Prostate gland (tissue), 2 donors: ENCODE measurements at places on chromosomes 4 and X.
A peak's percentile ranks its signal among the peaks of the same experiment; 100 is the strongest.

DNA sequence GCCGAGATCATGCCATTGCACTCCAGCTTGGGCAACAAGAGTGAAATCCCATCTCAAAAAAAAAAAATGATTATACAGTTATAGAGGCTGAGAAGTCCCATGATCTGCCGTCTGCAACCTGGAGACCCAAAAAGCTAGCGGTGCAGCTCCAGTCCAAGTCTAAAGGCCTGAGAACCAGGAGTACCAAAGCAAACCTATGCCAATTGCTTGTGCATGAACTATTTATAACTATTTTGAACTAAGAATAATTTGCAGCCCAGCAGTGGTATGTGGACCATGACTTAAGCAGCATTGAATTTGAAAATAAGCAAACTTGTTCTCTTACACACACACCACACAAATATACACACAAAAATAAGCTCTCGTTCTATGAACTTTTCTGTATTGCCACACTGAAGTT lies 51.8 kb downstream of the TASL start:
- DNase-seq: no peak

DNA sequence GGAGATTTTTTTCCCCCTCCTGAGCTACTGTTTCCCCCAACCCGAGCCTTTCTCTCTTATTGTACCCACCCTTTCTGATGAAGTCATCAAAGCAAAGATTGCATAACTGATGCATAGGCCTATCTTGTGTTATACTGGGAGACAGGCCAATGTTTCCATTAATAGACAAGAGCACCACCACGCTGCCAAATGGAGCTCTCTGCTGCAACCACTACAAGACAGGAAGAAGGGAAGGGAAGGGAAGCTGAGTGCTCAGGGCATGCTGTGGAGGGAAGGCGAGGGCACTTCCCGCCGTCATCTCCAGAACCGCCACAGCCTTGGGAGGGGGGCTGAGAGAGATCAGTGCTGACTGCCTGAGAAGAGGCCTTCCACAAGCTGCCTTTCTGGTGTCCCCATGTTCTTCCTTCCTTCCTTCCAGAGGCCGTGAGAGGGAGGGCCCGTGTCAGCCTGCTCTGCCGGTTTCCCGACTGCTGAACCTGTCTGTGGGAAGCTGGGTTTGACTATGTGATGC lies 75.0 kb downstream of the MGST2 start:
- DNase-seq: peak; percentile 87

GRCh38 chrX:107301253-107301652 lies 94.8 kb downstream of the DNAAF6 start:
- DNase-seq: no peak

DNA sequence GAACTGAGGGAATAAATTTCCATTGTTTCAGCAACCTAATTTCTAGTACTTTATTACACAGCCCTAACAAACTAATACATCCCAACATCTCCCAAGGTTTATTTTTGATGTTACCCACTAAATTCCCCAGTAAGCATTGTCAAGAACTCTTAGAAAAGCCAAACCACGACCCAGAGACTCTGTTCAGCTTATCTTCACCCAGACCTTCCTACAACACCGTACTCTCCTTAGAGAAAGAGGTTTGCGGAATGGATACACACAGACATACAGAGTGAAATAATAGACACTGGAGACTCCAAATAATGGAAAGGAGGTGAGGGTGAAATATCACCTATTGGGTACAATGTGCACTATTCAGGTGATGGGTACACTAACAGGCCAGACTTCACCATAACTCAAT lies 75.6 kb downstream of the LRBA start:
- no peak for DNase-seq

DNA sequence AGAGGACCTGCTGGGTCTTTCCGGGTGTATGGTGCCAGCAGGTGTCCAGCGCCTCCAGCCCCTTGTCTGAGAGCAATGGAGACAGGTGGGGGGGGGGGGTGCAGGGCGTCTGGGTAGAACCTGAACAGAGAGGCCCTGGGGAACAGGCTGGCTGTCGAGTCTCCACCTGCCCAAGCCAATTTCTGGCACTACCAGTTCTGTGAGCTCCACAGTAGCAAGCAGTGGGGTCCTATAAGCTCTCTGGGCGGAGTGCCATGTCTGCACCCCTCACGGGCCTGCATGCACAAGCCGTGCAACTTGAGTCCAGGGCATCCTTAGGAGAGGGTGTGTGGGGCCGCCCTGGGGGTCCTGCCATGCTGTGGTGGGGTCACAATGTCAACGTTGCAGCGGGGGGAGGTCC lies 10.1 kb upstream of the FGFR3 start:
- no peak for DNase-seq

- no peak for DNase-seq
Observed at GRCh38 chr4:766152-766515, 59.8 kb downstream of the CPLX1 start.

- no peak for DNase-seq
Observed at GRCh38 chrX:71285929-71286328, 2.5 kb downstream of the NONO start.

- DNase-seq: no peak
Observed at GRCh38 chrX:44643723-44644122, 101.1 kb upstream of the FUNDC1 start.

DNA sequence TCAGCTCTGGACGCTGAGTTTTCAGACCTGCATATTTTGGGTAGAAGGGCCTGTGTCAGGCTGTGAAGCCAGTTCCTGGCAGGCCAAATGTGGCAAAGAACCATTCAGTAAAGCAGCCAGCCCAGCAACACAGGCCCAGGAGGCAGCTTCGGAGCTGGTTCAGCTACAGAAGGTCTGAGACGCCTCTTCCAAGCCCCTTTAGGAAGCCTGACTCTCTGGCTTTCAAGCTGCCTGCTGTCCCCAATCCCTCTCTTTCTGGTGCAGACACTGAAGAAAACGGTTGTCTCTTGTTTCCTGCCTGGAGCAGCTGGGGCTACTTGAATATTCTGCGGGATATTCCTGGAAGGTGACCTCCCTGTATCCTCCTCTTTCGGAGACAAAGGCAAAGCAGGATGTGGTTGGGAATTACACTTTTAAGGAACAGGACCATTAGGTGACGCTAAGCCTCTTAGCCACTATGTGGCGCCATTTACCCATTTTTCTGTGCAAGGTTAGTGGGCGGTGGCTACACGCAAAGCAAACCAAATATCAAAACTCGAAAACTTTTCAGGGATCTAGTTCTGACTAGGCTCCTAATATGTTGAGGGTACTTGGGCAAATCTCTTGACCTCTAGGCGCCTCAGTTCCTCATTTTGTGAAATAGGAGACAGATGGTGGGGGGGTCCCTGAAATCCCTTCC lies 47.2 kb upstream of the LAS1L start:
- peak; percentile 32 for DNase-seq

DNA sequence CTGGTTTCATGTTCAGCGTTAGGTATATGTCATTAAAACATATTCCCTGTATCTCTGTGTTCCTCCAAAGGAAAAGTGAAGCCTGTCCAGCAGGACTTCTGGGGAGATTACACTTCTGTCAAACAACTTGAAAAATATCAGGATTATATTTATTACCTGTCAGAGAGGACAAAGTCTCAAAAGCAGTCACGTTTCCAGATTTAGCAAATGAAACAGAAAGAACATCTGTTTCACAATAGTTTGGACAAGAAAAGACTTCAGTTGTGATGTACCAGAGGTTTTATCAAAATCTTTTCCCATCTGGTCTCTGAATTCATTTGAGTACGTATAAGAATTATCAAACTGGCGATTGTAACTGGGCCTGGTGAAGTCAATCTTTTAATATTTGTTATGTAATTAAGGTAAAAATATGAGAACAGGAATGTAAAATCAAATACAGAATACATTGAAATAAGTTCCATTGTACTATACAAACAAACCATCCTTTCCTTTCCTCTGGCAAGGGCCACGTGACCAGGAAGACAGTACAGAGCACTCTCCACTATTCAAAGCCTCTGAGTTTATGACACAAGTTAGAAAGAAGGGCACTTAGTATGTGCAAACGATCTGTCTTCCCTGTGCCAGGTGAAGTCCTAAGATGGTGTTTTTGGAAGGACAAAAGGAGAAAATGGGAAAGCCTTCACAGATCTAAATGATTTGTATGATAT lies 3.2 kb downstream of the CASP3 start:
- no peak for DNase-seq

GRCh38 chr4:186719925-186720694 lies 3.5 kb downstream of the FAT1 start:
- no peak for DNase-seq

GRCh38 chr4:180394730-180395129 lies 1848.5 kb upstream of the TENM3 start:
- no peak for DNase-seq

DNA sequence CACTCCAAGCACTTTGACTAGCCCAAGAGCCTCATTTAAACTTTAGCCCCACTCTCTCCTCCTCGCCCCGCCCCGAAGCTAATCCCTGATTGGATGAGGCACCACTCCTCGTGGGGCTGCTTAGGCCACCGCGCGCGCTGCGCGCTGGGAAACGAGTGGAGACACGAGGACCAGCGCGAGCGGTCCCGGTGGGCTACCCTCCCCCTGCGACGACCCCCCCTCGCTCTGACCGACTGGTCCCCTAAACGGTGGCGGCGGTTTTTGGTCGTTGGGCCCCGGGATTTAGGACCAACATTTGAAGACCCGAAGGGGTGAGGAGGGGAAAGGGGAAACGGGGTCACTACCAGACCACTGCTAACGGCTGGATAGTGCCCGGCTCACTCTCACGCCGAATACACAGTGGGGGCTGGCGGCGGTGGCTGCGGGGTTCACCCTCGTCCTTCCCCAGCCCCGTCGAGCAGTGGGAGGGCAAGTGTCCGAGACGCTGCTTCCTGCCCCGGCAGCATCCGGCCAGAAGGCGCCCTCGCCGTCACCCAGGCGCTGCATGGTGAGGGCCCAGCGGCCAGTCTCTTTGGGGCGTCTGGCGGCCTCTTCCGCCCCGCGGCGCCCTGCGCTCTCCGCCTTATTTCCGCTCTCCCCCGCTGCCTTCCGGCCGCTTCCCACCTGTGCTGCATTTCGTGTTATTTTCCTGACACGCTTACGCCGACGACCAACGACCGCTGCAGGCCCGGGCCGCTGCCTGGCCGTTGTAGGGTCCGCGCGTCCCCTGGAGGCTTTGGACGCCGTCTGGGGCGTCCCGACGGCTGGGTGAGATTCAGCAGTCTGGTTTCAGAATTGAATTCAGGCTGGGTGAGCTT lies at the start of gene RBM46:
RBM46 (plus strand) TSS at position 147 of the 857 bp plus-strand sequence. CDS start 15,481 bp downstream, outside the sequence.
- no peak for DNase-seq

- no peak for DNase-seq
Observed at GRCh38 chr4:16858275-16858752, 40.1 kb downstream of the LDB2 start.

- DNase-seq: no peak
Observed at GRCh38 chr4:171979461-171979860, 166.3 kb downstream of the GALNTL6 start.

DNA sequence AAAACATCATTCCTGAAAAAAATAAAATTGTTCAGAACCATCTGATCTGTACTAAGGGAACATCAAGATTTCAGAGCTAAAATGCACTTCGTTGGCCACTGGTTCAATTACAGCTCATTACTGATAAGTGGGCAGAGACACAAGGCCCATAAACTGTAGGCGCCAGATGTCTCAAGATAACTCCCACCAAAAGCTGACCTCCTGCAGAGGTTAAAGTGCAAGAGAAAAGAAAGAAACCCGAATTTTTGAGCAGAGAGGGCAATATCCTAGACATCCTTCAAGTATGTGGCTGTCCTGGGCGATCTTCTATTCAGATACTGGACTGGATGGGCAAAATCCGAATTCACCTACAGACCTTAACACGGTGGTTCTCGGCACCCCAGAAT lies 660 bp downstream of the GEMIN8 start:
- DNase-seq: no peak

- no peak for DNase-seq
Observed at GRCh38 chr4:39770471-39770870, 72.5 kb downstream of the UBE2K start.

DNA sequence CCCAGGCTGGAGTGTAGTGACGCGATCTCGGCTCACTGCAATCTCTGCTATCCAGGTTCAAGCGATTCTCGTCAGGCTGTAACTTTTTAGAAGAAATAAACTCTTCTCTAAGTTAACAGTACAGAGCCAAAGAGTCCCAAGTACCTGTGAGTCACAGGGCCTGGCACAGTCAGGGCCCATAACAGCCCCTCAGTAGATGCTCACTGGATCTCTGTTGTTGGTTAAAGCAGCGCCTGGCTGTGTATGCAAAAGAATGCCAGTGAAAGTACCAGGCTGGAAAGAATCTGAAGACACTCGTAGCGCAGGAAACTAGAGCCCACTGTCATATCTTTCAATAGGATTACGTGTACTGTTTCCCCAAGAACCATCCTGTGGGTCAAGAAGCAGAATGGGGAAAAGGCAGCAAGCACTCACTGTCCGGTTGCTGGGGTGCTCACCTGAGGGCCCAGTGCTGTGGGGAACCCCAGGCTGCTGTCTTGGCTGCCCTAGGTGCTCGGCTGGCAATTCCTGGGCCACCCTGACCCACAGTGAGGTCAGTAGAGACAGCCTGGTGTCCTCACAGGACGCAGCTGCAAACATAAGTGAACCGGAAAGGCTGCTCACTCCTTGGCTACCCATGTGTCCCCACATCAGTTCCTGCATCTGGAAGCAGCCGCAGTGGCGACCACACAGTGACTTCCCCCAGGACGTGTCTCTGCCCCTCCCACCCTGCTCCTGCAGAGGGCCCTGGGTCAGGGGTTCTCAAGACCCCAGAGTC lies 3.1 kb upstream of the SLBP start:
- DNase-seq: no peak

DNA sequence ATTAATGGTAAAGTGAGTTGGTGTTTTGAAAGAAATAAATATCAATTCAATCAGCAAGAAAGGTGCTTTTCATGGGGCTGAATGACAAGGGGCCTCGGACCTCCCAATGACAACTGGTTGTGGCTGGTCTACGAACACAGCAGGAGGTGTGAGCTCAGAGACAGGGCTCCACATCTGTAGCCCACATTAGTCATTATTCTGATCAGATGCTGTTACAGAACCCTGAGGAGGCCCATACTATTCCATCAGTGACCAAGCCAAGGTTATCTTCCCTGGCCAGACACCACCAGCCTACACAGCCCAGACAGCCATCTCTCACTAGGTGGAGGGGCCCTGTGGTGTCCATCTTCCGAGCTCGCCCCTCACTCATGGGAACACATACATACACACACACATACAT lies 168.8 kb downstream of the SH3KBP1 start:
- DNase-seq: no peak

DNA sequence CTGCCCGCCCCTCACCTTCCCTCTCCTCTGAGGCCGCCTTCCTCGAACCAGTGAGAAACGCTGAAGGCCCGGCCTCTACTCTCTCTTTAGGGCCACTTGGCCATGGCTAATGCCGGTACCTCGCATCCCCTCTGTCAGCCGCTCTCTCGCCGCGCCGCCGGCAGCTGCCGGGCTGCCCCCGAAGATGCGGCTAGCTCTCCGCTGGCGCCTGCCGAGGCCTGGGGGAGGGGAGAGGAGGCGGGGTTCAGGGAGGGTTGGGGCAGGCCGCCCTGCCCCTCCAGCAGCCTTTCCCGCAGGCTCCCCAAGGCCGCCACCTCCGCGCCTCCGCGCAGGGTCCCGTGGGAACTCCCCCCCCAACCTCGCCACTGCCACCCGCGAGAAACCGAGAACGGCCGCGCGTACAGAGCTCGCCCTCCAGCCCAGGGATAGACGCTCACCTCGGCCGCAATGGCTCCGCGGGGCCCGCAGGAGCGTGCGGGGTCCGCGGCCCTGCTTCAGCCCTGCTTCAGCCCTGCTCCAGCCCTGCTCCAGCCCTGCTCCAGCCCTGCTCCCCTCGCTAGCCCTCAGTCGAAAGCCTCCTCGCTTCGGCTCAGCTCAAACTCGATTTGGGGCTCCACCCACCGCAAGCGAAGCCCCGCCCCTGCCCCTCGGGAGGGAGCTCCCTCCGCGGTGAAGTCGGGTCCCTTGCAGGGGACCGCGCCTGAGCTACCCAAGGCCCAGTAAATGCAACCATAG lies at the start of gene HUWE1:
HUWE1 (minus strand) TSS at position 569 of the 735 bp plus-strand sequence. CDS start 32,612 bp downstream, outside the sequence.
- peak; percentile 66 for DNase-seq
